ENCODE measurements at places on chromosomes 3 and 15.
A peak's percentile ranks its signal among the peaks of the same experiment; 100 is the strongest.

DNA sequence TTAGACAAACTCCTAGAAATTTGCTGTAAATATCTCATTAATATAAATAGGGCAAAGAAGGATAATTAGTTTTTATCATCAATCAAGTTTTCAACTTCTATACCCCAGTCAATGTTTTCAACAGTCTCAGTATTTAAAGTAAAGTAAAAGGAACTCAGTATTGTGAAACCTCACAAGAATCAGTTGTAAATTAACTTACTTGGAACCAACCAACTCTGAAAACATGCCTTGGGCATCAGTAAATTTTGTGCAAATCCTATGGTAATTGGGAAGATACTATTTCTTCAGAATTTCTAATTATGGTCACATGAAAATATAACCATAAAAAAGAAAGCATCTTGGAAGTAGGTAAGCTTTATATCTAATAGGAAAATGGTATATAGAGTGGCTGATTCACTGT, 1139.0 kb downstream of the TUSC7 start:
- DNase-seq = no peak

- DNase-seq = no peak
These were observed 189.6 kb downstream of the GHSR start for GRCh38 chr3:172258624-172259023.

GRCh38 chr15:57550640-57551039, 41.1 kb upstream of the MYZAP start:
- DNase-seq = no peak

GRCh38 chr3:138781012-138781470, 53.7 kb downstream of the PIK3CB start:
- no peak for DNase-seq

DNA sequence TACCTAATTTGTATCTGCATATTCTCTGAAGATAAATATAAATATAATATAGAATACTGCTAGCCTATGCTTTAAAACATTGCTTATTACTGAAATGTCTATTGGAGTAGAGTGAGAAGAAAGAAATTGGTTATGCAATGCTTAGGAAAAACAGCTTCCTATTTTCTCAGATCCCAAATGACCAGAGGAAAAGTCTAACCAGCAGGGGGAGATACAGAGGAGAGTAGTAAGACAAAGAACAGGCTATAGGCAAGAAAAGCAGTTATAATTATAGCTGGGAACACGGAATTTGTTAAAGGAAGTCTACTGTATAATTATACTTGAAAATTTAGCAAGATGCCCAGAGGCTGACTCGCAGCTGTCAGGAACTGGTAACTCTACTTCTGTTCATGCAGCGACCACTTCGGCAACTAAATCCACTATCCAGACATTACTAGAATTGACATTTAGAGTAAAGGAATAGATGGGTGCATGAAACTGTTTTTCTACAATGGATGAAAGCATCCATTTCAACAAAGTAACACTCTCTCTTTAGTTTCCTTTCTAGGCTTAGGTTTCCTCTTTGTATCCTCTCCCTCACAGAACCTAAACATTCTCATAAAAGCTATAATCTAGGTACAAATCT, 97.2 kb downstream of the TBC1D5 start:
- peak; percentile 72 for DNase-seq

GRCh38 chr3:154955907-154956533, 124.1 kb upstream of the MME start:
- no peak for DNase-seq

GRCh38 chr15:89664441-89665350, 9.4 kb upstream of the KIF7 start:
- no peak for DNase-seq

GRCh38 chr3:138114431-138114918, 933 bp downstream of the DZIP1L start:
- DNase-seq = peak; percentile 79

DNA sequence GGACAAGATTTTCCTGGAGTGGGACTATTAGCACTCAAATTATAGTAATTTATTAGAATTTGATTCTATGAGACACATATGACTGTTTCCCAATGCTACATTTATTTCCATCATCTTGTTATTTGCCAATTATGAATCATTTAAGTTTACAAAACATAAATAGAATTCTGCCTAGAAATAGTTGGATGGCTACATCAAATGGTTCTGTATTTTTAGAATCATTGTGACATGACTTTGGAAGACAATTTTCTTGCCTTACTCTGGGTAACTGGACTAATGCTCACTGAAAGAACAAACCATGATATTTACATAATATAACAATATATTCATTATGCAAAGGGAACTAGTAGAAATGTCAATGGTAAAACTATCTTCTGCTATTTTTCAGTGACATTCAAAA, 173.5 kb downstream of the ZIC1 start:
- no peak for DNase-seq

GRCh38 chr3:142239421-142239820, 14.0 kb upstream of the GK5 start:
- peak; percentile 100 for DNase-seq

DNA sequence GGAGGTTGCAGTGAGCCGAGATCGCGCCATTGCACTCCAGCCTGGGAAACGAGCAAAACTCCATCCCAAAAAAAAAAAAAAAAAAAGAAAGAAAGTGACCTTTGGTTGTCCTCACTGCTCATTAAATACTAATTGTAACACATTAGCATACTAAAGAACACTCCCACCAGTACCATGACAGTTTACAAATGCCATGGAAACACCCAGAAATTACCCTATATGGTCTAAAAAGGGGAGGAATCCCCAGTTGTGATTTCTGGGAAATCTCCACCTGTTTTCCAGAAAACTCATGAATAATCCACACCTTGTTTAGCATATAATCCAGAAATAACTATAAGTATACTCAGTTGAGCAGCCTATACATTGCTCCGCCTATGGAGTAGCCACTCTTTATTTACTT, 23.5 kb upstream of the INO80 start:
- no peak for DNase-seq

DNA sequence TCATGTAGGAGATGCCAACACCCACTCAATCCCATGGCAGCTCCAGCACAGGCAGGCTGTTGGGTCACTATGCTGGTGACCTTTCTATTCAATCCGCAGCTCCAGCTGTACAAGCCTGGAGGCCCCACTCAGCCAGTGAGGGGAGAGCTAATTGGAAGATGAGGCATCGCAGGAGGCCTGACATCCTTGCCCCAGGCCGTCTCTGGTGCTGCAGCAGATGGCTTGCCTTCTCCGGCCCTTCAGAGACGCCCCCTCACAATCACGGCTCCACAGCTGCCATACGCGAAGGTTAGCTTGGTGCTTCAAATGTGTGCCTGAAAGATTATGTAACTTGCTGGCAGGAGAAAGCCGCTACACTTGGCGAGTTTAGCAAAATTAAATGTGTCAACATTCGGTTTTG, 104.2 kb upstream of the CLSTN2 start:
- DNase-seq = peak; percentile 67

- no peak for DNase-seq
These were observed 73.6 kb upstream of the TCF12 start for GRCh38 chr15:56844892-56845291.

- DNase-seq = peak; percentile 52
These were observed 84.7 kb downstream of the SQOR start for GRCh38 chr15:45719490-45719889.

GRCh38 chr3:39639344-39640236, 169.8 kb upstream of the MYRIP start:
- DNase-seq = no peak

DNA sequence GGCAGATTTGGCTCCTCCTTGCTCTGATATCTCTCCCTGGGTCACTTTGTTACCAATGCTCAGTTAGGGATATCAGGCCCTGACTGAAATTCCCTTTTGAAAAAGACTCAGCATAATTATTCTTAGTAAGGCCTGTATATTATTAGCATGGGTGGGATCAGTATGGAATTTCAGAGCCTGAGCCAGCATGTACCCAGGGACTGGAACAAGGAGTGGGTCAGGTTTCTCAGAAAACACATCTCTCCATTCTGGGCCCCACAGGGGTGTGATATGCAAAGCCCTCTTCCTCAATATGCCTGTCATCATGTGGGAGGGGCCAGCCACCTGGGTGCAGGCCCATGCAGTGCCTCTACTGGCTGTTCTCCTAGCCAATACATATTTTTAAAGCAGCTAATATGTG, 423.2 kb downstream of the EPHB1 start:
- no peak for DNase-seq

DNA sequence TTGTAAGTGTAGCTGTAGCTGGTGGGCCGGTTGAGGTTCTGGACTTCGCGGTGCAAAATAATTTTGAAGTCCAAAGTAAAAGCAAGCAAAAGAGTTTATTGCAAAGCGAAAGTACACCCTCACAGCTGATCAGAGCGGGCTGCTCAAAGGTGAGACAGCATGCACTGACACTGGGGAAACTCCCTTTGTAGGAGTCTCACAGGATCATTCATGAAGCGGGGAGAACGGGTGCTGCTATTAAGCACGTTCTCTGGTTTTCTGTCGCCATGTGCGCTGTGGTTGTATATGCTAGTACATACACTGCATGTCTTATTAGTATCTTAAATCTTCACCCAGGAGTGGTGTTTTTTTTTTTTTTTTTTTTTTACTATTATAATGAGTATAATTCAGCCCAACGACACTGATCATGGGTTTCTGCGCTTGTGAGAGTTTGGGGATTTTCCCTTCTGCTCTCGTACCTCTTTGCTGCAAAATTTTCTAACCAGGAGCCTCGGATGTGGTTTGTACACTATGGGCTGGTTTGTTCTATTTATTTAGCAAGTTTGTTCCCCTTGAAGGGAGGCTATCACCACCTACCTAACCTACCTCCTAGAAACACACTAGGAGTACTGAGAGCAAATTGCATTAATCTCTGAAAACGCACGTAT, 1.4 kb upstream of the AP4E1 start:
- peak; percentile 19 for DNase-seq
